Prostate gland (tissue), 2 donors: ENCODE measurements at places on chromosomes 1 and 21. TPM values are rescaled to one million over a fixed set of nuclear protein-coding genes. Genes with fewer than 3 reads are reported as not detected.

Gene PPIH
- total RNA-seq = 39.4 TPM

DNA sequence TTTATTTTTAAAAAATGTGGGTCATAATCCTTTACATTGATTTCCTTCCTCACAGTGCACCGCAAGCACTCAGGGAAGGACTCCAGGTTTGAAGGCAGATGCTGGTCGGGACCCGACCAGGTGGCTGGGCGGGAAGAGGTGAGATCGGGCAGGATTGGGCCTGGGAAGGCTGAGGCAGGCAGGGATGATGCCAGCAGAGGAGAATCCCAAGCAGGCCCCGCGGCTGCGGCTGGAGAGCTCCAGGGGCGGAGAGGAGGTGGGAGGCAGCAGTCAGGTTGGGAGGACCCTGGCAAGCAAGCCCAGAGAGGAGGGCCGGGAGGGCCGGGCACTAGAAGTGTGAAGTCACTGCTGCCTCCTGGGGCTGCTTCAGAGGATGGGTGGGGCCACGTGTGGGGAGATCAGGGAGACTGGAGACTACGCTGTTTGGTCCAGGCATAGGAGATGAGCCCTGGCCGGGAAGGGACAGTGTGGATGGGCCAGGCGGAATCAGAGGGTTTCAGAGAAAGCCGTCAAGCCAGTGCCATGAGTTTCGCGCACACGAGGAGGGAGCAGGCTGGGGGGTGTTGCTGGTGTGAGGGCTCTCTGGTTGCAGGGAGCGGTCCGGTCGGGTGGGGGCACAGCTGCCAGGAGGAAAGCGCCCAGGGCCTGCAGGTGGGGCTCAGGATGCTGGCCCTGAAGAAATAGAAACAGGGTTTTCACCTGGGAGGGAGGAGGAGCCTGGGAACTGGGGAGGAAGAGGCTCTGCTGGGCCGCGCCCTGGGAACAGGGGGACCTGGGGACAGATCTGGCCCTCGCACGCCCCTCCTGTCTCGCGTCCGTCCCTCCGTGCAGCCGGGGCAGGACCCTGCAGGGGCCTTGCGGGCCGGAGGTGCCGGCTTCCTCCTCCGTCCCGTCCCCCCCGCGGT lies 888 bp upstream of the COL18A1 start:
- no peak for DNase-seq

- DNase-seq = no peak
Measured at GRCh38 chr1:64811131-64811530, 66.3 kb downstream of the RAVER2 start.

DNA sequence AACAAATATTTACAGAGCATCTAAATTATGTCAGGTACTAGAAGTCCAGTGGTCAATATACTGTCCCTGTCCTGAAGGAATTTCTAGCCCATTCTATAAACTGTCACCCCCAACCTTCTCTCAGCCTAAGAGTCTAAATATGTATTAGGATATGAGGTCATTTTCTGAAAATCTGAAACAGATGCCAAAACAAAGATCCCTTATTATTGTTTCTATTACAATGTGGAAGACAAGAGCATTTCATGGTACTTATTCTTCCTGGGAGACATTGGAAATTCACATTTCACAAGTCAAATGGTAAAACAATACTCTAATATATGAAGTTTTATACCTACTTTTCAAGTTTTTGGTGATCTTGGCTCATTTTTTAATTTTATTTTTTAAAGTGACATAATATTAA lies 2.6 kb downstream of the CLCA1 start:
- no peak for DNase-seq

DNA sequence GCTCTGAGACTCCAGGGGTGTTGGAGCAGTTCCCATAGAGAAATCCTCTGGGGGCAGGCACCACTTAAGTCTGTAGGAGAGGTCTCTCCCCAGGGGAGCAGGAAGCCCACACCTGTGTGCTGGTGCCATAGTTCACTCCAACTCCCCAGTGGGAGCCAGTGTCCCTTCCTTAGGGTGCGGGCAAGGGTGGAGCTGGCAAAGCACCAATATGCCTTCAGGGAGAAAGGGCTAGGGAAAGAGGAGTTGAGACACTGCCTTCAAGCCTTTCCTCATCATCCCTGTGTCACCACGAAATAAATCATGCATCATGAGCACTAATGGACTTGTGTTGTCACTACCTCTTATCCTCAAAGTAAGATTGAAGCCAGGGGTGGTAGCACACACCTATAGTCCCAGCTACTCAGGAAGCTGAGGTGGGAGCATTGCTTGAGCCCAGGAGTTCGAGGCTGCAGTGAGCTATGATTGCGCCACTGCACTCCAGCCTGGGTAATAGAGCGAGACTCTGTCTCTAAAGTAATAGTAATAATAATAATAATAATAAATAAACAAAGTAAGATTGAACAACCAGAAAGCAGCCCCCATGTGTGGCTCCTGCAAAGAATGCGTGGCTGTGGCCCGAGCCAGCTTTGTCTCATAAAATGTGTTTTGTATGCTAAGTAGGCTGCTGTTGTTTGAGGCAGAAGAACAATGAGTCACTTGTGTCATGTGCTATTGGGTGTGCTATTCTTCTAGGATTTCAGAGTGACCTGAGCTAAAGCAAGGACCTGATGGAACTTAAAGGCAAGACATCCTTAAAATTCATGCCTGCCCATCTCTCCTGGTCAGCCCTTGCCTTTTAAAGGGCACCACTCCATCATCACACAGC lies 6.7 kb upstream of the TIE1 start:
- peak; percentile 47 for DNase-seq

GRCh38 chr1:118911571-118911970 lies 76.6 kb downstream of the TBX15 start:
- no peak for DNase-seq
